ENCODE measurements at places on chromosomes 2 and 18.

- DNase-seq: no peak
Observed at GRCh38 chr18:32386471-32386870, 84.2 kb downstream of the GAREM1 start.

DNA sequence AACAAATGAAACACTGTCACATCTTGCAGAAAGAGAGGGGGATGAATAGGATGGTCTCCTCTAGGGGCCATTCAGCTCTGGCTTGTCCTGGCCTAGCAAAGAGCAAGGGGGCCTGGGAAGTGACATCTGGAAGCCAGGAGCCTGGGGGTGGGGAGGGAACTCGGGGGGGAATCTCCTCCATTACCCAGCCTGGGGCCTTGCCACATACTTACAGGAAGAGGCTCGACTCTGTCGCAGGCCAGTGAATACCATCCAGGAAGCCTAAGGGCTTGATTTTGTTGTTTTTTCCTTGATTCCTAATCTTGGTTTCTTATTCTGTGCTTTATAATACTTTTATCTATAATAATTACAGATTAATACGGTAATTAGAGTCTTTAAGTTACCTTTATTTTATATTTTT, 797.5 kb upstream of the ID2 start:
- DNase-seq: no peak

DNA sequence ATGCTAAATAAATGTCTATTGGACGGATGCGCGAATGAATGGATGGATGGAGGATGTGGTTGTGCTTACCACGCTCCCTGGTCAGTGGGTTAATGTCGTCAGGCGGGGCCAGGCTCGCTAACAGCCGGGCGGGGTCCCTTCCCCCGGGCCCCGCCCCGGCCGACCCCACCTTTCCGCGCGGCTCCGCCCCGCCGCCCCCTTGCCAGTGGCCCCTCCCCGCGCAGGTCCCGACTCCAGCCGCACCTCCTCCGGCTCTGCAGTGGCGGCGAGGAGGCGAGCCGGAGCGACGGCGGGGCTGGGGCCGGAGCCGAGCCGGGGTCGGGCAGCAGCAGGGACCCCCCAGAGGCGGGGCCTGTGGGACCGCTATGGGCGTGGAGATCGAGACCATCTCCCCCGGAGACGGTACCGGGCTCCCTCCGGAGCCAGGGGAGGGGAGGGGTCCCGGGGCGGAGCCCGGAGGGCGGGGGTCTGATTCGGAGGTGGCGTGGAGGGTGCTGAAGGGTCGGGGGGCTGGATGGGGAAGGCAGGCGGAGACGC, at the start of gene FKBP1B:
Gene FKBP1B, plus strand, starts transcription at position 257 of the 537 bp plus-strand sequence. Its CDS starts 109 bp downstream, at position 366.
- DNase-seq: peak; percentile 58

DNA sequence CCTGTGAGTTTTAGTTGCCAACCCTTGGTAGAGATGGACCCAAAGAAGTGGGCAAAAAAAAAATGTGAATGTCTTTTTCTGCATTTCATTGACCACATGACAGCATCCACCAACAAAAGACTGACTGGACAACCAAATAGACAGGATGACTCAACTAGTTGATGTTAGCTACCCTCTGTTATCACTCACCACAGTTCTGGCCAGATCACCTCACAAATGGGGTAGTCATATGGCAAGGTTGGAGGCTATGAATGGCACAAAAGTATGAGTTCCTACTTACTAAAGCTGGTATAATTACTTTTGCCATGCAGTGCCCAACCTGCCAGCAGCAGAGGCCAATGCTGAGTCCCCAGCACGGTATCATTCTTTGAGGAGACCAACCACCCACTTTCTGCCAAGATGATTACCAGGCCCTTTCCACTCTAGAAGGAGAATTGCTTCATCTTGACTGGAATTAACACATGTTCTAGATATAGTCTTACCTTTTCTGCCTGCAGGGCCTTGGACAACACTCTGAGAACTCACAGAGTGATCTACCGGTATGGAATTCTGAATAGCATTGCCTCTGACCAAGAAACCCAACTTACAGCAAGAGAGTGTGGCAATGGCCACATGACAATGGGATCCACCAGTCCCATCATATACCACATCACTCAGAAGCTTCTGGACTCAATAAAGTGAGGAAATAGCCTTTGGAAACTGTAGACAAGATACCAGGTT, 20.1 kb upstream of the TCF7L1 start:
- DNase-seq: no peak

DNA sequence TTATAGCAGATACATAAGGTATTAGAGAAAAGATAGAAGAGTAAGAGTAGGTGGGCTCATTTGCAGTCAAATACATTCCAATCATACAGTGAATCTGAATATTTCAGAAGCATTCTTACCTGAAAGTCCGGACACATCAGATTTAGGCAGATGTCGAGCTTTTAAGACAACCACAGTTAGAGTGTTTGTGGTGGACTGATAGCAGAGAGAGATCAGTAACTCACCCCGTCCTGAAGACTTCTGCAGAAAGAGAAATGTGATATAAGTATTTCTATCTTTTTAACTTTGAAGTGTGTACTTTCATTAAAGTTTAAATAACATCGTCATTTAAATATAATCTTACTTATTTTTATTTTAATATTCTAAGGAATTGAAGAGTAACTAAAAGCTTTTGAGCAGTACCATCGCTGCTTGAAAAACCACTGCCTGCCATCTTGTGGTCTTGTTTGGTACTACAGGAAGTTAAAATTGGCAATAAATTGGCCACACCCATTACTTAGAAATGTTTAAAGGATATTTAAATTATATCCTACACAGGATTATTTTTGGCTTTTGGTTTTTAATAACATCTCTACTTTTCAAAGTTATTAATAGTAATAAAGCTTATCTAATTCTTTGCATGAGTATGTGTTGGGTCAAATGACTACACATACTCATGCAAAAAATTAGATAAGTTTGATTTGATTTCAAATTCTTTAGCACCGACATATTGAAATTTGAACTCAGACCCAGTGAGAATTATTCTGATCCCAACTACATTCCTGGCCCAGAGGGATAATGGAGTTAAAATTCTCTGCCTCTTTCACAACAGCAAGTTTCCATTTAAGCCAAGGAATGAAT, 5.5 kb downstream of the SYT4 start:
- DNase-seq: no peak

DNA sequence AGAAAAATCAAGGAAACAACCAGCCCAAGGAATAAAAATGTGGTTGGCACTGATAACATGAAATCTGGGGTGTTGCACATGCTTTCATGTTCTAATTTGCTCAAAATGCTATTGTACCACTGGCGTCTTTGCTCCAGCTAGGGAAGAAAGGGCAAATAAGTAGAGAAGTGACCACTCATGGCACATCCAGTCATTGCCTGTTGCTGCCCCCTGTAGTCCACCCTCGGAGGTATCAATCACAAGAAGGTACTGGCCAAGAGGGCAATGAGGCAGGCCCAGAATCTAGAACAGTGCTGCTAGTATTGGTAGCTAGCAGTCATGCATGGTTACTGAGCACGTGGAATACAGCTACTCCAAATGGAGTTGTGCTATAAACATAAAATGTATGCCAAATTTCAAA, 213.4 kb downstream of the CDCA7 start:
- DNase-seq: no peak

- peak; percentile 47 for DNase-seq
Observed at GRCh38 chr2:43707255-43708015, 31.2 kb upstream of the C1GALT1C1L start.

GRCh38 chr2:208370881-208371633, 35.5 kb upstream of the PTH2R start:
- DNase-seq: no peak

GRCh38 chr2:172613040-172613439, 57.1 kb downstream of the PDK1 start:
- no peak for DNase-seq

GRCh38 chr2:191637182-191638078, 40.5 kb upstream of the NABP1 start:
- no peak for DNase-seq

GRCh38 chr18:70289351-70290312, 787 bp downstream of the SOCS6 start:
- DNase-seq: peak; percentile 46

DNA sequence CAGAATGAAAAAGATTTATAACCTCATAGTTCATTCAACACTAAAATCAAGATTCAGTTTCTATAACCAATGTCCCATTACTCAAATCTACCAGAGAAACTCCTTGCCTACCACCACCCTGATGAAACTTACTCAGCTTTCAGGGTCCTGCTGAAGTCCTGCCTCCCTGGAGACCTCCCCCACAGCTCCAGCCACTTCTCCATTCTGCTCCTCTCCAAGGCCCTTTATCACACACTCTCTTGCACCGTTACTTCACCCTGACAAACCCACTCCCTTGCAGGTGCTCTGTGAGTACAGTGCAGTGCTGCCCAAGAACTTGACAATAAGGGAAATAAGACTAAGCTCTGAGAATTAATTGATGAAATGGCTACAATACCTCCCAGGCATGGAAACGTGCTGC, 83.5 kb upstream of the CDCA7 start:
- DNase-seq: no peak
